ENCODE measurements at places on chromosomes 7 and 10. TPM values are rescaled to one million over a fixed set of nuclear protein-coding genes. Genes with fewer than 3 reads are reported as not detected.

GRCh38 chr7:8214244-8214824, 47.6 kb downstream of the ICA1 start:
- DNase-seq, result no peak

The OR13A1 gene
- not detected for total RNA-seq

- no peak for DNase-seq
Observed at GRCh38 chr7:14841086-14841485, 61.5 kb downstream of the DGKB start.

GRCh38 chr7:128939075-128939860, 1.5 kb downstream of the IRF5 start:
- no peak for DNase-seq

- DNase-seq, result no peak
Observed at GRCh38 chr10:22370320-22370719, 25.0 kb downstream of the SPAG6 start.

DNA sequence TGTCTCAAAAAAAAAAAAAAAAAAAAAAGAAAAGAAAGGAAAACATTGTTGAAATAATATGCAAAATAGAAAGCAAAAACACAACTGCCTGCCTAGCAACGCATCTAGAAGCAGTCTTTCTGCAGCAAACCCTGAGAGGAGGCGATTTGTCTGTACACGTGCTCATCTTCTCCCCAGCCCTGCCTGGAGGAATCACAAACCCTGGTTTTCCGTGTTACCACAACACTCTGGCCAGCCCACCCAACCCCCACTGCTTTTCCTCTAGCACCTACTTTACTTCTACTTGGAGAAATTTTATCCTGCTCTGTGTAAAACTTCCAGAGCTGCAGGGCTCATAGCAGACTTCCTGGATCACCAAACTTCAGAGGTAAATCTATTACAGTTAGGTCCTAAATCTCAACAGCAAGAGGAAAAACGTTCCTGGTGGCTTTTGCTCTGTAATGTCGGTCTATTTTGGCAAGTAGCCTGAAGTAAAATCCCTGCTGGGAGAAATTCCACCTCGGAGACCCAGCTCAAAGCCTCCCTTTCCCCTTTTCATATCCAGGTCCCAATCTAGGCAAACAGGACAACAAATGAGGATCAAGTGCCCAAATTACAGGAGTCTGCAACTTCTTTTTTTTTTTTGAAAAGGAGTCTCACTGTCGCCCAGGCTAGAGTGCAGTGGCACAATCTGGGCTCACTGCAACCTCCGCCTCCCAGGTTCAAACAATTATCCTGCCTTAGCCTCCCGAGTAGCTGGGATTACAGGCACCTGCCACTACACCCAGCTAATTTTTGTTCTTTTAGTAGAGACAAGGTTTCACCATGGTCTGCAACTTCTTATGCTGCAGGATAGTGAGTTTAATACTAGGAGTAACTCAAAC, 91.6 kb downstream of the DNMBP start:
- DNase-seq, result no peak

DNA sequence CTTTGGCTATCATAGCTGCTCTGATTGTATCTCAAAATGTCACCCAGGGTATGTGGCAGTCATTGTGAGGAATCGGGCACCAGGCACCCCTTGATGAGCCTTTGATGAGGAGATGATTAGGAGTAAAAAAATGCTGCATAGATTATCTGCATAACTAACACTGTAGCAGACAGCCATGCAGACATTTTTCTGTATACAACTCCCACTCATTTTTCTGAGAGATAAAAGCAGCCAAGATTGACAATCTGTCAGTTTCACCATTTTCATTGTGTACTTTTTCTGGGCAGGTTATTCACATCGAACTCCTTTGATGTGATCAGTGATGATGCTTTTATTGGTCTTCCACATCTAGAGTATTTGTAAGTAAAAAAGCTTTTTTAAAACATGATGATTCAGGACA, 19.4 kb downstream of the LGI1 start:
- DNase-seq, result no peak

The PRLHR gene
- not detected for total RNA-seq

The PLCE1 gene
- total RNA-seq, result not detected

The CYP3A5 gene
- not detected for total RNA-seq

DNA sequence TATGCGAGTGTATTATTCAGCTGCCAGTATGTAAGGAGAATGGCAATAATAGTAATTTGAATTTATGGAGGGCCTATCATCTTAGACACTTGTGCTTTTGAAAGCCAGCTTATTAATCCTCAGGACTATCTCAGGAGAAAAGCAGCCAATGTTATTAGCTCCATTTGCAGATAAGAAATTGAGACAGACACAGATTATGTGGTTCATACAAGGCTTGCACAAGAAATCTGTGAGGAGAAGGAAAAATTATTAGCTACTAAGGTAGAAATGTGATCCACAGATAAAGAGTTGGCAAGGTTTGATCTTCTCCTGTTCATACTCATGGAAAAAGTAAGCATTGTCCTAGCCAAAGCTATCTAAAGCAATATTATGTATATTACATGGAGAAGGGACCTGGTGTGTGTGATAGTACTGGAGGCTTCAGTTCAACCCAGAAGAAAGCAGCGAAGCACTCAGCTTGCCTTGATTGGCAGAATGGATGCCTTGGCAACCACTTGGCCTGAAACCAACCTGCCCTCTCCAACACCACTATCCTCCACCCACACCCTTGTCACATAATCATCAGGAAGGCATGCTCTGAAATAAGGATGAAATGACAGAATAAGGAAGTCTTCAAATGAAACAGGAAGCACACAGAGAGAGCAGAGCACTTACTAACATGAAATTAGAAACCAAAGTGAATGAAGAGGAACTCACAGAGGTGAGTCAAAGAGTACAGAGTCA, 18.0 kb downstream of the MACC1 start:
- DNase-seq, result no peak

DNA sequence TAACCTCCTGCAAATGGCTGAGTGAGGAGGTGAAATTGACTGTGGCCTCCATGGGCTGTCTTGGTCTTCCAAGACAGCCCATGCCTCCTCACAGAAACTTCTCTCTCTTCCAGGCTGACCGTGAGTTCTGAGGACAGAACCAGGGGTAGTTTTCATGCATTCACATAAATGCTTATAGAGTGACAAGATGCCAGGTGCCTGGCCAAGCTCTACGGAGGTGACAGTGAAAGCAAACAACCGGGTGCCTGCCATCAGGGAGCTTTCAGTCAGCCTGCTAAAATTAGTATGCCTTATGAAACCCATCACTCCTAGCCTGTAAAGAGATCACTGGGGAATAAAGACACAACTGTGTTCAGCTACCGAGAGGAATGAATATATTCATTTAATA, 919 bp upstream of the RHOBTB1 start:
- no peak for DNase-seq

The ABCC2 gene
- 3.6 TPM for total RNA-seq

DNA sequence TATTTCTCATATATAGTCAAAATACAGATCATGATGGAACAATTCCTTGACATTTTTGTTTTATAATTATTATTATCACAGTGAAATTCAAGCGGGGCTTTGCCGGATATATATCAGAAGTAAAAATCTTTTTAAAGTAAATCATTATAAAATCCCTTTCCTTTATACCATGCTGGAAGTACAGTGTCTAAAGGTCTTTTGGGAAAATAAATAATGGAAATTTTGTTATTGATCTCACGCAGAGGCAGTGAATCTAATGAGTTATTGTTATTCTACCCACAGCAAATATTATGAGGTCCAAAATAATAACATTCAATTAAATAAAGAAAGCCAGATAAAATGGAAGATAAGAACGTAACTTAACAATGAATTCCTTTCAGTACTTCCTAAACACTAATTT, 33.8 kb downstream of the GFRA1 start:
- no peak for DNase-seq

- no peak for DNase-seq
Observed at GRCh38 chr10:133466683-133467275, 13.0 kb downstream of the SCART1 start.

- DNase-seq, result no peak
Observed at GRCh38 chr7:113698556-113699220, 220.1 kb downstream of the PPP1R3A start.

All from CD4-positive, CD25-positive, alpha-beta regulatory T cell (primary cell).